Activated CD8-positive, alpha-beta memory T cell treated with anti-CD3 and anti-CD28 coated beads for 4 hours (primary cell): ENCODE measurements at places on chromosomes 12 and 14.

DNA sequence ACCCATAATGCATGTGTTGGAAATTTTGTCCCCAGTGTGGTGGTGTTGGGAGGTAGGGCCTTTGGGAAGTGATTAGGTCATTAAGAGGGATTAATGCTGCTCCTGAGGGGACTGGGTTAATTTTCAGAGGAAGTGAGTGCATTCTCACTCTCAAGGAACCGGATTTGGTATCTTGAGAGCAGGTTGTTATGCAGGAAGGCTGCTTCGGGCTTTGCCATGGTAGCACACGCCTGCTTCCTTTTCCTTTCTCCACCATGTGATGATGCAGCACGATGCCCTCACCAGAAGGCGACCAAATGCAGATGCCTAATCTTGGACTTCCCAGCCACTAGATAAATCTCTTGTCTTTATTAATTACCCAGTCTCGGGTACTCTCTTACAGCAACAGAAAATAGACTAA, 257.1 kb downstream of the SSPN start:
- no peak for DNase-seq

DNA sequence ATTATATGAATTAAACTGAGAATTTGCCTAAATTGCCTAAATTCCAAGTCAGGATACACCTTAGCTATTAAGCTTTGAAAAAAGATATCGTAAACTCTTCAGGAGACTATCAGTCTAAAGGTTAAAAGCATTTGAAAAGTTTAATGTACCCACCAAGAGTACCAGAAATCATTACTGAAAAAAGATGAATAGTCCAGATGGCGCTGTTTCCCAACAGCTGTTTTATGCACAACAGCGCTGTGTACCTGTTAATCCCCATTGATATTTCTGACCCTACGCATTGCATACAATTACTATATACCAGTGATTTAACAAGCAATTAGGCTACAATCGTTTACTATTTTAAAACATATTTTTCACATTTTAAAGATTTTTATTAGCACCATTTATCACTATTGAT, 185.0 kb downstream of the PLCZ1 start:
- DNase-seq = no peak

GRCh38 chr14:69683971-69684370, 72.6 kb downstream of the SUSD6 start:
- DNase-seq = no peak

DNA sequence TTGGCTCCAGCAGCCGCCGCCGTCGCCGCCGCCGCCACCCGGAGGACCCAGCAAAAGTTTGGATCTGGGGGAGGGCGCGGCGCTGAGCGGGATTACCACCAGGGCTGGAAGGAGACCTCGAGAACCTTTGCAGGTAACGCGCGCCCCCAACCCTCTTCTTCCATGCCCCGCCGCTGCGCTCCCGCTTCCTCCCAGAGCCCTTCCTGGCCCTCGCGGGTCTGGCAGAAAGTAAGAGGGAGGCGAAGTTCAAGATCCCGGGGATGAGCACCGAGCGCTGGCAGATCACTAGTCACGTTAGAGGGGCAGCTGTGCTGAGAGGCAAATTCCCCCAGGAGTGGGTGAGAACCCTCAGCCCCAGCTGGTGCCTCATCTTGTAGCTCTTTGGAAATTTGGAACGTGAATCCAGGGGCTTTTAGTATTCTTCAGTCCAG, 3.9 kb downstream of the FLRT2 start:
- no peak for DNase-seq

DNA sequence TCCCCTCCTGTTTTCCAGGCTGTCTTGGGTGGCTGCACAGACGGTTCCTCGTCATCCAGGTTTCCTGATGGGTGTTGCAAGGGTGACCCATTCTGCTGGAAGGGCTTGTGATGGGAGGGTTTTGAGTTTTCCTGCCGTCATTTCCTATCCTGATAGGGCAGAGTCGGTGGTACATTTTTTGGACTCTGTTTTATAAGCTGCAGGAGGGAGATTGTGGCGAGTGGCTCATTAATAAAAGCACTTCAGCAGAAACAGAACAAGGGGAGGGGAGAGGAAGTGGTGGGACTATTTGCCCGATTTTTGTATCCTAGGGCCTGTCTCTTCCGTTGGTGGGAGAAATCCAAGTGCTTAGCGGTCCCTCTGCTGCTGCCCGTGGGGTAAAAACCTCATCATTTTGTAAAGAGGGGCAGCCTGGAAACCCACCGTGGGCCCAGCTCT, 40.0 kb downstream of the TSPAN9 start:
- no peak for DNase-seq

- DNase-seq = no peak
Measured at GRCh38 chr12:47268501-47269454, 189.0 kb upstream of the AMIGO2 start.

DNA sequence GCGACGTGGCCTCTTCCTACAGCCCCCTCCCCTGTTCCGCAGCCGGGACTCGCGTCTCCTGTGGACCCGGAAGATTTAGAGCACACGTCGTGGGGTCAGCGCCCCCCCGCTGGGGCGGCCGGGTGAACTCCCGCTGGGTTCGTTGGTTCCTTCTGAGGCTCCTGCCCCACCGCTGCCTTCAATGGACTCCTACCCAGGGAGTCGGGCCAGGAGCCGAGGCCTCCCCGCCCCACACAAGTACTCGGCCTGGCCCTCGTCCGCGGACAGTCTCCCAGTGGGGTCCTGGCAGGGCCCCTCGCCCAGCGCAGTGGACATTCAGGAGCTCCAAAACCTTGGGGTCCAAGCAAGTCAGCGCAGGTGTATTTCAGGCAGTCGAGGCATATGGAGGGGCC, 1.2 kb downstream of the MMP17 start:
- DNase-seq = no peak

GRCh38 chr12:116406529-116406928, 129.0 kb upstream of the MED13L start:
- DNase-seq = no peak

GRCh38 chr14:68386950-68387779, 405.7 kb downstream of the ZFP36L1 start:
- DNase-seq = no peak

DNA sequence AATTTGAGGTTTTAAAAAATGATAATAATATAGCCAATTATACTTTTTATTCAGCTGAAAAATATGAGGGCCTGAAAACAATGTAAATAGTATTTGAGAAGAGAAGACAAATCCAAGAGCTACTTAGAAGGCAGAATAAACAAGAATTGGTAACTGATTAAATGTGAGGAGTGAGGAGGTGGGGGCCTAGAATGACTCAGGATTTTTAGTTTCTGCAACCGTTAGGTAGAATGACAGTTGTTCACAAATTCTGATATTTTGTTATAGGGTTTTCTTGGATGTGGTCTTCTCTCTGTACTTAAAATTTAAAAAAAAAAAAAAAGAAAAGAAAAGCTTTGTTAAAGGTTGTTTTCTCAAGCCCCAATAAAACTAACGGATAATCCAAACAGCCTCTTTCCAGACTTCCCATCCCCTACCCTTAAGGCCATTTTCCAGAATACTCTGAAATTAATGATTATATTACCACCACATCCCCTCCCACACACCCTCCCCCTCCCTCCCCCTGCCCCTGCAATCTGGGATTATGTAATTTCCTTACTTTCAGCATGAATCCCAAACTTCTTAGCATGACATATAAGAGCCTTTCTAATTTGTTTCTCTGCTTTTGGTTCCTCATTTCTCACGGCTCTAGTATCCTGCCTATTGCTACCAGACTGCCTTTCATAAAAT, 50.4 kb downstream of the LRP6 start:
- DNase-seq = no peak

GRCh38 chr12:4603421-4603820, 41.4 kb downstream of the DYRK4 start:
- DNase-seq = no peak

DNA sequence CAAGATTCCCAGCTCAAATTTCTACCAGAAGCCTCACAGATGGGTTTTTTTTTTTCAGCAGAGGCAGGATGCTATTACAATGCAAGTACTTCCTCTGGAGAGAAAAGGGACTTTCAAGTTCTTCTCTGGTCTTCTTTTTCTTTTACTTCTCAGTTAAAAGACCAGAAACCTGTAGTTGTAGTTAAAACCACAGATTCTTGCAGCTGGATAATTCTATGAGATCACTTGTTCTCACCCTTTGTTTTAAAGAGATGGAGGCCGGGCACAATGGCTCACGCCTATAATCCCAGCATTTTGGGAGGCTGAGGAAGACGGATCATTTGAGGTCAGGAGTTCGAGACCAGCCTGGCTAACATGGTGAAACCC, 47.6 kb upstream of the OVCH1 start:
- DNase-seq = no peak

GRCh38 chr12:20646239-20646827, 48.8 kb upstream of the SLCO1C1 start:
- DNase-seq = no peak
